ENCODE measurements at places on chromosomes 7 and 10. TPM values are rescaled to one million over a fixed set of nuclear protein-coding genes. Genes with fewer than 3 reads are reported as not detected.
A peak's percentile ranks its signal among the peaks of the same experiment; 100 is the strongest.

GRCh38 chr7:69962186-69963065, 364.2 kb downstream of the AUTS2 start:
- DNase-seq = no peak

DNA sequence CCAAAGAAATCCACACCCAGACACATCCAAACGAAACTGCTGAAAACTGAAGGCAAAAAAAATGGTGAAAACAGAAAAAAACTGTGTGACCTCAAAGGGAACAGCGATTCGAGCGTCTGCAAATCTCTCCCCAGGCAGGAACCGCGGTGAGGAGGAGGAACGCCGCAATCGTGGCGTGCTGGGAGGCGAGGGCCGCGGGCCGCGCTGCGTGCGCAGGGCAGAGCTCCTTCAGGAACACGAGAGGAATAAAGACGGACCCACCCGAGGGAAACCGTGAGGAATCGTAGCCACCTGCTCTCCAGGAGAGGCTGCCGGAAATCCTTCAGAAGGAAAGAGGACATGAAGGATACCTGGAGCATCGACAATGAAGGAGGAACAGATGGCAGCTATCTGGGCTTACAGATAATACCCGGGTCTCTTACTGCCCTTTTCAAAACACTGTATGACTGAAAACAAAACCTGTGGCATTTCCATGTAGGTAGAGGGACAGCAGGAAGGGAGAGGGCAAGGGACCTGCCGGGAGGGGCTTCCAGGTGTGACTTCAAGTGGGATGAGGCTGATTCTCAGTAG, 266.0 kb downstream of the MAD1L1 start:
- no peak for DNase-seq

DNA sequence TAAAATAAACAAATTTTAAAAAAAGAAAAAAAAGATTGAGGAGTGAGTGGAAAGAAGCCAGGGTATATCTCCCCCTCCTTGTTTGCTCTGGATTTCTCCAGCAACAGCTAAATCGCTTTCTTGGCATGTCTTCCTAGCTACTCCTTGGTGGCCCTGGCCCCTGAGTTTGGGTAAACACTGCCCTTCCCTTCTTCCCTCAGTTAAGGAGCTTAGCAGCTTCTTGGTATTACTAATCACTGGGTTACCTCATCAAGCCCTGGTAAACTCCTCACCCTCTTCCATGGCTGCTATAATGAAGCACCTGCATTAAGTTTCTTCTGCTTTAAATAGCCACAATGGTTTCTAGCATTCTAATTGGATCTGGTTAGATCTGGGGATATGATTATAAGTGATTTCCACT, 269.8 kb downstream of the FZD1 start:
- DNase-seq = no peak

- DNase-seq = no peak
Measured at GRCh38 chr10:13401142-13401541, 53.0 kb upstream of the SEPHS1 start.

- no peak for DNase-seq
Measured at GRCh38 chr7:130793855-130794618, 60.0 kb upstream of the KLF14 start.

HTR7 gene
- total RNA-seq = 3.0 TPM

- DNase-seq = no peak
Measured at GRCh38 chr7:77759294-77759889, 38.8 kb downstream of the TMEM60 start.

- DNase-seq = no peak
Measured at GRCh38 chr7:27168265-27168947, 3.1 kb upstream of the HOXA9 start.

DNA sequence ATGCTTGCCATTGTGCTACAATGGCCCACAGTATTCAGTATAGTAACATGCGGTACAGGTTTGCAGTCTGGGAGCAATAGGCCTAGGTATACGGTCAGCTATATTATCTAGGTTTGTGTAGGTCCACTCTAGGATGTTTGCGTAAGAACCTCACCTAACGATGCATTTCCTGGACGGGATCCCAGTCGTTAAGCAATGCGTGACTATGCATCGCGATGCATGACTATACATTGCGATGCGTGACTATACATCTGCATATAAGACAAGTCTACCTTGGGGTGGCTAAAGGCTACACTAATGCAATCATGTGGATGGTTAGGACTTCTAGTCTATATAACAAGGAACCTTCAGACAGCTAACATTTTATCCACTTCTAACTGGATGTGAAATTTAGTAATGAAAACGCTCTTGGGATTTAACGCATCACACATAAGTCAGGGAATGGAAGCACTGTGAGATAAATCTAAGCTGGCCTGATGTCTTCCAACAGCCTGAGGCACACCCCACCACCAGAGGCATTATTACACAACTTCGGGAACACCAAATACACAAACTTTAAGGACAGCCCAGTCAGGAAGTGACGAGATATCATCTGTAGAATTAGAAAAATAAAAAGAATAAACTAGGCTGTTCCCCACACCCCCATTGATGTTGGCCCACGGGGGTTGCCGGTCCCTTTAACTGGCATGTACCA, 9.2 kb downstream of the GNA12 start:
- no peak for DNase-seq

DNA sequence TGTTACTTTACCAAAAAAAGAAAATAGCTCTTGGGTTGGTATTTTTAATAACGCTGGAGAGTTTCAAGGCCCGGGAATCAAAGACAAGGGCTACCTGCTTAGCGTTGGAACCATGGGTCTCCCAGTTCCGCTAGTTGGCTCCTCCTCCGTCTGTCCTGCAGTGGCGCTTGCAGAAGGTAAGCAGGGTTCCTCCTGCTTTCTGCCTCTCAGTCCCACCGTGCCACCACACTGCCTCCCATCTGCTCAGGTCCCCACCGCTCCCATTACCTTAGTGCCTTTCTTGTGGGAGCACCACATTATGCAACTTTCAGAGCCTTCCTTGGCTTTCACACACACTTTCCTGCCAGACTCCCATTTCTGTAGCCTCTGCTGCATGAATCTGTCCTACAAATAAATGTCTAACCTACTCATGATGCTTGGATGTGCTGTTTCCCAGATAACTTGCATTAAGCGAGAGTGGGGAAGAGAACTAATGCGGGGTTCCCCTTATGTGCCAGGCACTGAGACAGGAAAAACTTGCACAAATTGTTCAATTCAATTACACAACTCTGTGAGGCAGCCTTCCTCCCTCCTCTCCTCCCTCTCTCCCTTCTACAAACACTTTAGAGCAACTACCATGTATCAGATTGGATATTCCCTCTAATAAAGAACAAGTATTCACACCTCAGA, 124.5 kb downstream of the AOAH start:
- DNase-seq = no peak

DNA sequence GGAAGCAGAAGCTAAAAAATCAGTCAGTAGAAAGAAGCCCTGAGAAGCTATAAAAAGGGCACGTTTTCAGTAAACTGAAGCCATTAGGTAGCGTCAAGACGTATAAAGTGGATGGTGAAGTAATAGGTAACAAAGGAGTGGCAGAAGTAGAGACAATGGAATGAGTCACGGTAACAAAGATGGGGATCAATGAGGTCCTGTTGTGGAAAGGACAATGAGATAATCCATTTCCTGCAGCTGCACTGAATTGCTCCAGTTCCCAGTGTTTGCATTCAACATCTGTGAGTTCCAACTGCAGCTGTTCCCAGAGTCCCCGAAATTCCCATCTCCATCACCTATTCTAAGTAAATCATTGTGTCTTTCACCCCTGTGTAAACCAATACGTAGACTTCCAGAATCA, 4.8 kb upstream of the HYCC1 start:
- DNase-seq = no peak

TFR2 gene
- 0.38 TPM for total RNA-seq

TET1 gene
- 35.7 TPM for total RNA-seq

DNA sequence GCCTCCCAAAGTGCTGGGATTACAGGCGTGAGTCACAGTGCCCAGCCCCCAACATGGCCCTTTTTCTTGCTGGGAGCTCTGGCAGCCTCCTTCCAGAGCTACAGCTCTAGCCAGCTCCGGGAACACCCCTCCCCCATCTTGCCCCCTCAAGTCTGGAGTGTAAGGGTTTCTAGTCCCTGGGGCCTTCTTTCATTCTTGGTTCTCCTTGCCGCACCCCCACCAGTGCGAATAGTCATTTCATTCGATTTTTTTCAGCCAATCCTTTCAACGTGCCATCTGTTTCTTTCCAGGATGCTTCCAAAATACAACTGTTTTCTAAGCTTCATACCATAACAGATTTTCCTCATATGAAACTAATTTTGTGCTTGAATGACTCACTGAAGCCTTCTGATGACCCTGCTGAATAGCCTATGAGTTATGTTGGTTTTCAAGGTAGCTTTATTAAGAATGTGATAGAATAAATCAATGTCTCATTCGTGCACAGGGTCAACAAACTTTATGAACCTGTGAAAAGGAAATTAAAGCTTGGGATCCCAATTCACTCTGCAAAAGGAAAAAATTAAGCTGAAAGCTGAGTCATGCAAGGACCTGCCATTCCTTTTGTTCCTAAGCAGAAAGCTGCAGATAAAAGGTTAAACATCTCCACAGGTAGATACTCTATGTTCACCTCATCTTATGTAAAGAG, 38.6 kb downstream of the CDC14C start:
- no peak for DNase-seq

TMEM270 gene
- total RNA-seq = not detected

DNA sequence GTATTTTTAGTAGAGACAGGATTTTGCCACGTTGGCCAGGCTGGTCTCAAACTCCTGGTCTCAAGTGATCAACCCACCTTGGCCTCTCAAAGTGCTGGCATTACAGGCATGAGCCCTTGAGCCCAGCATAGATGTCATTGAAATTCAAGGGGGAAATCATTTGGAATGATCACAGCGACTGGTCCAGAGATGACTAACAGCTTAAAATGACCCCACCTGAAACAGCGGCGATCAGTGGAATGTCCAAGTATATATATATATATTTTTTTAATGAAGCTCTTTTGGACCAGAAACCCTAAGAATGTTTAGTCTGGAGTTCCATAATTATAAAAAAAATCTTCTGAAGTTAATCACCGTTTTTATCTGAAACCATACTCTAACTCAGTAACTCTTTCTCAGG, 12.5 kb upstream of the AKR1E2 start:
- no peak for DNase-seq

OPN4 gene
- total RNA-seq = not detected

SLC13A4 gene
- total RNA-seq = 0.14 TPM

DNA sequence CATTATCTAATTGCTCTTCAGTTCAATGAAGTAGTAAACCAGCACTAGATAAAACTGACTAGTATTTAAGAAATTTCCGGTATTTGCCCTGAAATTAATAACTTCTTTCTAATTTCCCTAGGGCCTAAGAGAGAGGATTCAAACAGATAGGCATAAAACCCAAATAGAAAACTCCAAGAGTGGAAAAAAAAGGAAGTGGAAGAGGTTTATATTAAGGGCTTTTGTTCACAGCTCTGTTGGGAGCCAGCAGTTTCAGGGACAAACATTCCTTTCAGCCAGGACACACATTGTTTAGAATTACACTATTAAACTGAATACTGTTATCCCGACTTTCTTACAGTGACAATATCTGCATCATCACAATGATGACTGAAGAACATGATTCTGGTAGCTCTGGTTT, 3.6 kb downstream of the ODAD2 start:
- no peak for DNase-seq

GRCh38 chr7:2923886-2924574, 79.9 kb upstream of the GNA12 start:
- no peak for DNase-seq

GRCh38 chr10:45034301-45034700, 33.6 kb downstream of the ZNF22 start:
- DNase-seq = no peak

GRCh38 chr10:48684463-48684791, 246 bp upstream of the WDFY4 start:
- DNase-seq = no peak

DNA sequence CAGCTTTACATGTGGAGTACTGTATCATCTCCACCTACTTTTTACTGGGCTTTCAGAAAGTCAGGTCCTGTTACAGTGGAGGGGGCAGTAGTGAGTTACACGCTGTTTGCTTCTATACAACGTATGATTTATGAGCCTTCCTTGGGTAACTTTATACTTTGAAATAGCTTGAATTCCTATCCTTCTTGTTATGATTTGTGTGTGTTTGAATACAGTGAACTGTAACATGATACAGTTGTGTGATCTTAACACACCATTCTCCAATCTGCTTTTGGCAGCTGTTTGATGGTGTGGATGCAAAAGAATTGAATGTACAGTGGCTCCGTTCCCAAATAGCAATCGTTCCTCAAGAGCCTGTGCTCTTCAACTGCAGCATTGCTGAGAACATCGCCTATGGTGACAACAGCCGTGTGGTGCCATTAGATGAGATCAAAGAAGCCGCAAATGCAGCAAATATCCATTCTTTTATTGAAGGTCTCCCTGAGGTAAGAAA, 41.7 kb downstream of the SP8 start:
- DNase-seq = no peak

DNA sequence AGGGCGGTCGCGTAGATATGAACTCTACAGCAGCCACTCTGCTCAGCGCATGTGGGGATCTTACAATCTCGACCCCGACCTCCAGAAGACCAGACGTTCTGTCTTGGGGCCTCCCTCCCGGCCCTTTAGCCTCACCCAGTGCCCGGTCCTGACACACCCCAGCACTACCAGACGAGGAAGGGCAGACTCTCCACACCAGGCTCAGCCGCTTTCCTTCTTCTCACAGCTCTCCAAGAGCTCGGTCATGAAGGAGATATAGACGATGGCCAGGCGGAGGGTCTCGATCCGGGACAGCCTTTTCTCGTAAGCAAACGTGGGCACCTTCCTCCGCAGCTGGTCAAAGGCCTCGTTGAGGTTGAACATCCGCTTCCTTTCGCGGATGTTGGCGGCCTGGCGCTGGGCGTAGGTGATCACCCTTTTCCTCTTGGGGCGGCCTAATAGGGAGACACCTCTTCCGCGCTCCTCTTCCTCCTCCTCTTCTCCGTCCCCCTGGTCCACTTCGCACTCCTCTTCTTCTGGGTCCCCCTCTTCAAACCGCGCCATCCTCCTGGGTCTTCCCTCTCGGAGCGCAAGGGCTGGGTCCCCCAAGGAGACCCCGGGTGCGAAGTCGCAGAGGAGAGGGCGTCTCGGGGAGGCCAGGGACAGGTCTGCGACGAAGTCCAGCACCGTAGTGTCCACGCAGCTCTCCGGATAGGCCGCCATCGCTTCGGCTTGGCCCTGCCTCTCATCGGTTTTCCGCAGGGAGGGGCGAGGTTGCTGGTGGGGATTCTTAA, at the start of gene FERD3L:
Gene FERD3L (minus strand): TSS at position 761 of the 773 bp plus-strand sequence. CDS start 59 bp downstream, at position 702.
- no peak for DNase-seq

- DNase-seq = peak; percentile 18
Measured at GRCh38 chr10:46526682-46527038, 29.8 kb downstream of the GPRIN2 start.

DNA sequence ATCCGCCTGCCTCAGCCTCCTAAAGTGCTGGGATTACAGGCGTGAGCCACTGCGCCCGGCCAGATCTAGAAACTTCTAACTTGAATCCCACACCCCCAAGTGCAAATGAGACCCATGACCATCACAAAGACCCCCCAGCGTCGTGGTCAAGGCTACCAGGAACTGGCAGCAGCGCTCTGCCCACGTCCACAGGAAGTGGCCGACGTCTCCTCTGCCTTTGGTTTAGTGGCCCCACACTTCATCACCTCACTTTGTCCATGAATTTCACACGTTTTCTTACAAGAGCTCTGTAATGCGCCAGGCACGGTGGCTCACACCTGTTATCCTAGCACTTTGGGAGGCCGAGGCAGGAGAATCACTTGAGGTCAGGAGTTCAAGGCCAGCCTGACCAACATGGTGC, 53.5 kb upstream of the TNRC18 start:
- no peak for DNase-seq

- DNase-seq = no peak
Measured at GRCh38 chr7:64755865-64756264, 38.4 kb upstream of the ZNF138 start.

GRCh38 chr10:13857451-13857850, 270.7 kb downstream of the PRPF18 start:
- DNase-seq = no peak

All from mesothelial cell of epicardium (in vitro differentiated cells).